ENCODE measurements at places on chromosomes 4 and X. TPM values are rescaled to one million over a fixed set of nuclear protein-coding genes. Genes with fewer than 3 reads are reported as not detected.

CLCN5 gene
- 0.63 TPM for polyA plus RNA-seq

AP1S2 gene
- polyA plus RNA-seq, result 56.0 TPM

CXCL6 gene
- polyA plus RNA-seq, result not detected

MAGEB6 gene
- not detected for polyA plus RNA-seq

DNA sequence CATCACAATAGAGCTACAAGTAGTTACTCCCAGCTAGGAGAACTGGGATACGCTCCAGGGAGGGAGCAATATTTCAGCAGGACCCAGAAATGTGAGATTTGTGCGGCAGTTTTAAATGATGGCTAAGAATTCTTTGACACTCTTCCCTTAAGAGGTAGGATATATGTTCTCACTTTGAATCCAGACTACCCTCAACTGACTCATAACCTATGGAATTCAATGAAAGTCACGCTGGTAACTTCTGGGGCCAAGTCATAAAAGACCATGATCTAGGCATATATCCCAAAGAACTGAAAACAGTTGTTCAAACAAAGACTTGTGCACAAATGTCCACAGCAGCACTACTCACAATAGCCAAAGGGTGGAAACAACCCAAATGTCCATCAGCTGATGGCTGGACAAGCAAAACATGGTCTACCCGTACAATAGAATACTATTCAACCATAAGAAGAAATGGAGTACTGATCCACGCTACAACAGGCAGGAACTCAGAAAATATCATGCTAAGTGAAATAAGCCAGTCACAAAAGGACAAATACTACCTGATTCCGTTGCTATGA is 10.5 kb downstream of the CD99L2 start:
- H3K27me3 ChIP-seq, result no peaks in the 10 kb centered on the region
- no peaks in the 10 kb centered on the region for H3K4me1 ChIP-seq
- H3K4me3 ChIP-seq, result no peak overlapping the region
- no peak for DNase-seq
- H3K36me3 ChIP-seq, result no peaks in the 10 kb centered on the region

DNA sequence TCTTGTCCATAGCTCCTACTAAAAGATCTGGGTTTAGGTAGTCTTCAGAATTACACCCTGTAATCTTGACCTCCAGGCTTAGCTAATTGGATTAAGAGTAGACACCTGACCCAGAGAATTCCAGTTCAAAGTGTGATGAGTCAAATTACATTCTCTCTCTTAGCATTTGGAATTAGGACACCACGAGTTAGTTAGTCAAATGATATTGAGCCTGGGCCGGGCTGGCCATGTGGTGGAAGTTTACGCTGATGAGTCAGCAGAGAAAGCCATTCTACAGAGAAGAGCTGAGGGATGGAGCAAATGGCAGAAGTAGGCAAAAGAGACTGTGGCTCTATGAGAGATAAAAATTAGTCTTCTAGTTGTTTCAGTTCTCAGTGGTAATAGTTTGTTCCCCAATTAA is 31.1 kb downstream of the CEP44 start:
- no peaks in the 10 kb centered on the region for H3K4me1 ChIP-seq
- H3K36me3 ChIP-seq, result peaks cover 3% of the 10 kb centered on the region
- no peaks in the 10 kb centered on the region for H3K27me3 ChIP-seq

DNA sequence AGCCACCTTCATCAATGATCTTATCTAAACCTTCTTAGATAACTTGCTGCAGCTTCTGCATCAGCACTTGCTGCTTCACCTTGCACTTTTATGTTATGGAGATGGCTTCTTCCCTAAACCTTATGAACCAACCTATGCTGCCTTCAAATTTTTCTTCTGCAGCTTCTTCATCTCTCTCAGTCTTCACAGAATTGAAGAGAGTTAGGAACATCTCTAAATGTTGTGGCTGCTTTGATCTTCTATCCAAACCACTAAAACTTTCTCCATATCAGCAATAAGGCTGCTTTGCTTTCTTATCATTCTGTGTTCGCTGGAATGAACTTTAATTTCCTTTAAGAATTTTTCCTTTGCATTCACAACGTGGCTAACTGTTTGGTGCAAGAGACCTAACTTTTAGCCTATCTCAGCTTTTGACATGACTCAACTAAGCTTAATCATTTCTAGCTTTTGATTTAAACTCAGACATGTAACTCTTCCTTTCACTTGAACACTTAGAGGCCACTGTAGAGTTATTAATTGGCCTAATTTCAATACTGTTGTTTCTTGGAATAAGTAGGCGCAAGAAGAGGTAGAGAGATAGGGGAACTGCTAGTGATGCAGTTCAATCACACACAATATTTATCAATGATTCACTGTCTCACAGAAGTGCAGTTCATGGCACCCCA is 36.1 kb upstream of the CORIN start:
- no peaks in the 10 kb centered on the region for H3K4me1 ChIP-seq
- no peak overlapping the region for H3K4me3 ChIP-seq
- DNase-seq, result no peak
- H3K27me3 ChIP-seq, result no peaks in the 10 kb centered on the region
- H3K27ac ChIP-seq, result no peak overlapping the region

DNA sequence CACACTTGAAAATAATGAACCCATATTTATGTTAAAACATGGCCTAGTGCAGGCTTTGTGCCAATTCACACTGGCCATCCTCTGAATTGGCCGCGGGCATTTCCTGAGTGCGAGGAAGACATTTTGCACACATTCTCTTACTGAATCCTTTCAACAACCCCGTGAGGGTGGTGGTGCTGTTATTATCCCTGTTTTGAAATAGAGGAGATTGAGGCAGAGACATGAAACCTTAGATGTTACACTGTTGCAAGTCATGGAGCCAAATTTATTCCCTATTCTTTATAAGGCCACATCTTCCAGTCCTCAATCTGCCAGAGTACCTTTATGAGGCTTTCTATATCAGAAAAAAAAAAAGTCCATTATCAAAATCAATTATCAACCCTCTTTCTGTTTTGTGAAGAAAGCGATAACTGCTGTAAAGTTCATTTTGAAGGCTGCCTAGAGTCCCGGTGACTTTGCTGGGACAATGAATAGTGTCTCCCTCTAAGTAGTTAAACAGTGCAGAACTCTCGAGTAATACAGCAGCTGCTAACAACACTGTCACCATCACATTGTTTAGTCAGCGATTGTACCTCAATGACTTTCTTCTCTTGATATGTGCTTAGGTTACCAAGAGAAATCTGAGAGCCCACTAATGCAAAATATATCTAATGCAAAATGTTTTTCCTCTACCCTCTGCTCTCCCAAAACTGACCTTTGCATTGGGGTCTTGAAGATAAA is 242.3 kb upstream of the PPARGC1A start:
- no peaks in the 10 kb centered on the region for H3K27me3 ChIP-seq
- no peaks in the 10 kb centered on the region for H3K4me1 ChIP-seq
- H3K27ac ChIP-seq, result no peak overlapping the region
- DNase-seq, result no peak

GRCh38 chr4:163109967-163110366 is 56.7 kb downstream of the NAF1 start:
- no peaks in the 10 kb centered on the region for H3K36me3 ChIP-seq
- H3K4me1 ChIP-seq, result no peaks in the 10 kb centered on the region
- H3K4me3 ChIP-seq, result no peak overlapping the region
- no peak overlapping the region for H3K27ac ChIP-seq

DNA sequence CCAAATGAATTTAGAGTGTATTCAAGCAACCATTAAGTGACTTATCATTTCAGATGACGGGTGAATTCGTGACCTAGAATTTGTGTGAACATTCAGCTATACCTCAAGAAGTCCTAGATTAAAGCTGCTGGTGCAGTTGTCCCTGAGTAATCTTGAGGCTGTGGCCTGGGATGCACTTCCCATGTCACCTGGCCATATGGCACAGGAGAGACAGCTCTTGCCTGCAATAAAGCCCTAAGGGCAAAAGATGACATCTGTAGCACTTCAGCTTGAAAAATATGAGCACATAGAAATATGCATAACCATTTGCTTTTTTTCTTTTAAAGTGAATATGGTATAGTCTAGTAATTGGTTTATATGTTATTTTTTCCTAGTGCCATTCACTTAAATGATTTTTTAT is 125.8 kb downstream of the FHDC1 start:
- peaks cover 5% of the 10 kb centered on the region for H3K27me3 ChIP-seq
- H3K27ac ChIP-seq, result no peak overlapping the region
- H3K4me3 ChIP-seq, result no peak overlapping the region
- no peaks in the 10 kb centered on the region for H3K36me3 ChIP-seq
- H3K4me1 ChIP-seq, result no peaks in the 10 kb centered on the region
- DNase-seq, result no peak

DNA sequence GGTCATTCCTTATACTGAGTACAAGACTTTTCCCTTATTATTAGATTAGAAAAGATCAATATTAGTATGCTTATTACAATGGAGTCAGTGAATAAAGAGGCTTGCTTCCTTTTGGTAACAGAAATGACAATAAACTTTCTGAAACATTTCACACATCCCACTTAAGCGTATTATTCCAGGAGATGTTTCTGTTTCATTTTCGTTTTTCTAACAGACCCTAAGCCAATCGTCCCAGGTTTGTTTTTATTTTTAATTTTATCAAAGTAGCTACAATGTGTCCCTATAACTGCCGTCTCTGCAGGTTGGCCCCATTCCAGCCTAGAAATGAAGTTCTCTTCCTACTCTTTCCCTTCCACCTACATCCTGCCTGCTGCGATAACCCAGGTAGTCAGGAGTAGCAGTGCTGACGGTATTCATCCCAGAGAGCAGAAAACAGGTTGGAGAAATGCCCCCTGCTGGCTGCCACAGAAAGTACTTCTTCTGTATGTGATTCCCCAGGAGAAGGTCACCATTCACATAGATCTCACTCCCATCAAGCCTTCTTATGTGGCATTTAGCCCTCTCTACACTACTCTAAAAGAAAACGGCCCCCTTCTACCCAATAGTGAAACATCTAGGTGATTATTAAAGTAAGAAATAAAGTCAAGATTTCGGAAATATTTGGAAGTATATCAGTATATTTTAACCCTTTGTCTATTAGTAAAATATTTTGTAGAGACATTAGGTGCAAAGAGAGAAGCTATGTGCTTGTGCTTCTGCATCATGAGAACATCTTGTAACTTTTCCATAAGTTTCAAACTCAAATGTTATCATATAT is 40.4 kb downstream of the ENPEP start:
- DNase-seq, result peak; percentile 61
- H3K27me3 ChIP-seq, result no peaks in the 10 kb centered on the region
- H3K36me3 ChIP-seq, result no peaks in the 10 kb centered on the region
- peaks cover 10% of the 10 kb centered on the region for H3K4me1 ChIP-seq
- H3K4me3 ChIP-seq, result peak overlapping the region; percentile 92
